Stimulated activated CD8-positive, alpha-beta memory T cell treated with anti-CD3 and anti-CD28 coated beads, Interleukin-4, amount 100 ng/mL, for 48 hours (primary cell): ENCODE measurements at places on chromosomes 5 and 9.

DNA sequence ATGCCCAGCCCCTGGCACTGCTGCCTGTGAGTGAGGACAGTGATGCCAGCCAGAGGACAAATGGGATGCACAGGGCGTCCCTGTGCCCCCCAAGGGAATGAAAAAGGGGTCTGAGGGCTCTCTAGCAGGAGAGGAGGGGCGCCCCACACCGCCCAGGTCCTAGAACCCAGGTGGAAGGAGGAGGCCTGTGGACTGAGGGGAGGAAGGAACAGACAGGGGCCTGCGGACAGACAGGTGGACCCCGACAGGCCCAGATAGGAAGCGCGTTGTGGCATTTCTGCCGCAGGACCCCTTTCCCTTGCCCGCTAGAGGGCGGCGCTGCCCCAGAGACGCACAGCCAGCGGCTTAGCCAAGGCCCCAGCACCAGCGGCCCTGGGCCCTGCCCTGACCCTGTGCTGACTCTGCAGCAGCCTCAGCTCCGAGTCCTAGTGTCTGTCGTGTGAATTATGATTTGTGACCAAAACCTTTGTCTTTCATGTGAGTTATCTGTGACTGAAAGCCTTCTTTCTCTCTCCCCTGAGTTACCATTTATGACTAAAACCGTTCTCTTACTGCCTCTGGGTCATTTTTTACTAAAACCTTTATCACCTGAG lies 30.7 kb downstream of the TRIP13 start:
- DNase-seq: peak; percentile 84

- no peak for DNase-seq
Measured at GRCh38 chr9:91958174-91958573, 8.1 kb upstream of the ROR2 start.

- DNase-seq: no peak
Measured at GRCh38 chr5:138748630-138749081, 4.6 kb upstream of the CTNNA1 start.

DNA sequence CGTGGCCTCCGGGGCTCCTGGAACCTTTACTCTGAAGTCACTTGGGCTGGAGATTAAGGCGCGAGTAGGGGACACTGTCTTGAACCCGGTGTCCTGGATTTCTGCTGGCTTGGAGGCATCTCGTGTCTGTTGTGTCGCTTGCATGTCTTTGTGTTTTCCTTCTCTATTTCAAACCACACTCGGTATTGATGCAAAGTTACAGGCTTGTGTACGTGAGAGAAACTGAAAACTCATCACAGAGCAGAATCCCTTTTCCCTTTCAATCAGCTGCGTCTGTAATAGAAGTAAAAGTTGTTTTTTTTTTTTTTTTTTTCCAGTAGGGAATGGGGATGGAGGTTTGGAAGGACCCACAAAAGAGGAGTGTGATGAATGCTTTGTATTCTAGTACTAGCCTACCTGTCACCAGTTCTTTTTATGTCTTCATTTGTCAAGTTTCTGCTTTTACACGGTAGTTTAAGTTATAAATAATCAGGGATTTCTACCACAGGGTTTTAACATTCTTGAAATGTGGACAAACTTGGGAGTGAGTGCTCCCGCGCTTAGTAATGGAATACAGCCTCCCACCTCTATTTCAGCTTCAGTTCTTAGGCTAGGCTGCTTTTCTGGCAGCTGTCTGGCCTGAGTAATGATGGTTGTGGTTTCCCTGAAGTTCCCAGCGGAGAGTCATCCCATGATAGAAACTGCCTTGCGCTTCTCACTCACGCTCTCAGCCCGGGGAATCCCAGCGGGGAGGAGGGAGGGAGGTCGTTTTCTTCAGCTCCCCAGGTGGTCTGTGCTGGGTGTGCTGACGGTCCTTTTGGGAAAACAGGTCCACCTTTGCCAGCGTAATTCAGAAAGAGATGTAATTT lies 763 bp downstream of the TJP2 start:
- peak; percentile 72 for DNase-seq

DNA sequence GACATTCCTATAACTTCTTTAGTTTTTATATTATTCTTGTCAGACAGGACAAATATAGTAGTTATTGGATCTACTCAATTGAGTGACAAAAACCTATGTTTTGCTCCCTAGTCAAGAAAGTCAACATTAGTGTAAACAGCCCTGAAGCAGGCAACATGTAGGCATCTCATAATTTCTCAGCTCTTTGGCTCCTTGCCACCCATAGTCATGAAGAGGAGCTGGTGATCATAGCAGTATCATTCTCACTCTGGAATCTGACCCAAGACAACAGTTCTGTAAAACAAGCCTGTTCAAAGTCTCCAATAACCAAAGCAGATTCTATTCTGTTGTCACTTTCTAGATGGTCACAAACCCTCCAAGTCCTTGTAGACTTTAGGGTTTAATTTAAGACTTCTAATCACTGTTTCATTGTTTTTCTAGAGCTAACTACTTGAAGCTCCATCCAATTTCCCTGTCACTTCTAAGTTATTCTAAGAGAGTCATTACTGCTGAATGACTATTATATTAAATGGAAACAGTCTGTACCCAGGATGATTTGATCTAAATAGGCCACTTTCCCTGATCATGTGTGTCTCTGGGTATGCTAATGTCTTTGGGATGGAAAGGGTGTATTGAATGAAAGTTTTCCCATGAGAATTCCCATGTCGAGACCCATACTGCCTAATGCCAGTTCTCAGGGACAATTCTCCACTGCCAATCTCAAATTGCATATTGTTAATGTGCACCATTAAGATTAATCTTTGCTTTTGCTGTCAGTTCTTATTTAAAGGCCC lies 533.3 kb downstream of the ACTL7B start:
- DNase-seq: no peak

DNA sequence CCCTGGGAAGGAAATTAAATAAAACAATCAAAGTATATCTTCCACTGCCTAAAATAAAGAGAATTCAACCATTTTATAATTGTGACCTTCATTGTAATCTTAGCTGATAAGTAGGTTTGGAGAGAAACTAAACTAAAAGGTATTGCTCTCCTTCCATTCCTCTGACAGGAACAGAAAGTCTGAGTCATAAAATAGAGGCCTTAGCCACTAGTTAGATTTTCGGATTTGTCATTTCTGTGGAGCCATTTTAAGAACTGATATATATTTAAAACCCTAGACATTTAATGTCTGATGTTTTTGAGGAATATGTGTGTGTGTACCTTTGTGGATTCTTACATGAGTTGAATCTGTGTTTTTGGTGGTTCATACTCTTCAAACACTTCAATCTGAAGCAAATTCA lies 11.8 kb upstream of the TMC1 start:
- no peak for DNase-seq

DNA sequence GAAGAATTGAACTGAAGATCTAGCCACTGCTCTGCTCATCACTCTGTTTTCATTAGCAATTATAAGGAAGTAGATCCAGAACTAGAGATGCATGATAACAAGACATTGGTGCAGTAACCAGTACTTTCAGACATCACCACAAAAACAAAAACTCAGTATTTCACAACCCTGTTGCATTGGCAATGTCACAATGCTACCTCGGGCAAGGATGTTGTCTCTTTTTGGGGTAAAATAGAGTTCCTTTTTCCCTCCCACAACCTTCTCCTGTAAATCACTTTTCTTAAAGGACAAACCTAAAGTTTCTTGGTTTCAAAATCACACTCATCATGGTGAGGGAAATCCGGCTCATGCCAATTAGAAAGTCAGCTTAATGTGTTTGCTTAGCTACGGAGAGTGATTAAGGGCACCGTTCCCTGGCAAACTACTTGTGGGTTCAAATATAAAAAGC lies 420.1 kb upstream of the MEF2C start:
- DNase-seq: no peak

DNA sequence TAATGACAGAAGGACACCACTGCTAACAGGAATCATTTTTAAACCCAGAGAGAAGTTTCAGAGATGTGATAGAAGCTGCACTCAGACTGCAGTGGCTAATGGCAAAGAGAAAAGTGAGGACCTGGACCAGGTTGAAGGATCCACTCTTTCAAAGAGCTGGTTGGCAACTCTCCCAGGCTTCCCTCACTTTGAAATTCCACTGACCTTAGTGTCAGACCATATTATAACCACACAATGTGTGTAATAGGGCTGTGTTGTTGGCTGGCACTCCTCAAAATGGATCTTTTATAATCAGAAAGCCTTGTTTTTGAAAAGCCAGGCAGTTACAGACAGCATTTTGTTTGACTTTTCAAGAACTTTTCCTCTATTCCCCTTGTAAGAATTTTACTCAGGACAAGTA lies 280.7 kb downstream of the PRELID2 start:
- DNase-seq: no peak

DNA sequence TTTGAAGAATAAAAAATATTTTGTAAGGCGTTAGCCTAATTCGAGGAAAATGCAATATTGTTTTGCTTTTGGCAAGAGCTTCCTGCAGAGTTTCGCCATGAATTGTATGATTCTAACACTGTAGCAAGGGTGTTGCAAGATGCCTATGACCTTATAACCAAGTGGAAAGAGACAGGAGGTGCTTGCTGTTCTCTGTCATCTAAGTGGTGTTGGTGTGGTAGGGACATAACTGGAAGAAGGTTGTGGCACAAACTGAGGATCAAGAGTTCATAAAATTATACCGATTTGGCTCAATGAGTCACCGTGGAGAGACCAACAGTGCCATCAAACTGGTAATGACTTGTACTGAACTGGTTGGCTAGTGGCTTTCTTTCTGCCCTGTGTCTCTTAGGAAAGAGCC lies 6.3 kb downstream of the STC2 start:
- no peak for DNase-seq

- DNase-seq: no peak
Measured at GRCh38 chr9:91736898-91737601, 213.0 kb downstream of the ROR2 start.

DNA sequence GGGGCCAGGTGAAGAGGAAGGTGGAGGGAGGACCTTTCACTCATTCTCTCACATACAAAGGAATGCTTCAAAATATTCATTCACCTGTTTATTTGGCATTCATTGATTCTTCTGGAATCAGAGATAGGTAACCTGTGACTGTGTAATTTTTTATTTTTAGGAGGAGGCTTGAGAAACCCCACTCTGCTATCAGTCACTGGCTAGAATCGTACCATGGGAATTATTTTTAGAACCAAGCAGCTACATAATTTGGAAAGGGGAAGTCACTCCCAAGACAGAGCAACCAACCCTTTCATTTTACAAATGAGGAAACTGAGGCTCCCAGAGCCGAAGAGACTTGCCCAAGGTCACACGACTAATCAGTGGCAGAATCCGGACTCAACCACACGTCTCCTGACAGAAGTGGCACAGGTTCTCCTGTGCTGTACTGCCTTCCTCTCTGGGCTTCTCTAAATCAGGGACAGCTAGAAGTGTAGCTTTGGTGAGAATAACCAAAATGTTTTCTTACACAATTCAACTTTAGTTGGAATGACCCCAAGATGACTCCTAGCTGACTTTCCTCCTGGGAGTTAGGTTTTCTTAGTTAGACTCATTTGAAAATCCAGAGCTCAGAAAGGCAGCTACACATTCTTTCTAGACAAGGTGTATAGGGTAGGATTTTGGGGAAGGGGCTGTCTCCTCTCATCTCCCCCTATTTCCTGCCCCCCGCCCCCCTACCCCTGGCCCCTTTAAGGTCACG lies 264.3 kb upstream of the PANK3 start:
- DNase-seq: no peak

- no peak for DNase-seq
Measured at GRCh38 chr5:38013107-38013506, 173.3 kb upstream of the GDNF start.

DNA sequence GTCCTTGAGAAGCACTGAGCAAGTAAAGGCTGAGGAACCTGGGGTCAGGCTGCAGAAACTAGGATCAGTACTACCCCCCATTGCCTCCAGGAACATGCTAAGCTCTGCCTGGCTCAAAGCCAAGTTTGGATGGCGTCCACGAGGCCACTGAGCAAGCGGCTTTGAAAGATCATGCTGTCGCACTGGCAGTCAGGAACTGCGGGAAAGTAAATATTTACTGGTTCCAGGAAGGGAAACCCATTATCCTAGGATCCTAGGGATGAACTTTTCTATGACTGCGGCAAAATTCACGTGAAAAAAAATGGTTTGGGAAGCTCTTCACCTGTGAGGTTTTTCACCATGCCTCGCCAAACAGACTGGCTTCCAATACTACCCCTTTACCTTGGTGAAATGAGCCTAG lies 75.3 kb upstream of the PJA2 start:
- no peak for DNase-seq

GRCh38 chr5:151264113-151264512 lies 11.1 kb downstream of the GM2A start:
- peak; percentile 51 for DNase-seq

GRCh38 chr5:21649969-21650368 lies 1203.2 kb downstream of the CDH12 start:
- DNase-seq: no peak

DNA sequence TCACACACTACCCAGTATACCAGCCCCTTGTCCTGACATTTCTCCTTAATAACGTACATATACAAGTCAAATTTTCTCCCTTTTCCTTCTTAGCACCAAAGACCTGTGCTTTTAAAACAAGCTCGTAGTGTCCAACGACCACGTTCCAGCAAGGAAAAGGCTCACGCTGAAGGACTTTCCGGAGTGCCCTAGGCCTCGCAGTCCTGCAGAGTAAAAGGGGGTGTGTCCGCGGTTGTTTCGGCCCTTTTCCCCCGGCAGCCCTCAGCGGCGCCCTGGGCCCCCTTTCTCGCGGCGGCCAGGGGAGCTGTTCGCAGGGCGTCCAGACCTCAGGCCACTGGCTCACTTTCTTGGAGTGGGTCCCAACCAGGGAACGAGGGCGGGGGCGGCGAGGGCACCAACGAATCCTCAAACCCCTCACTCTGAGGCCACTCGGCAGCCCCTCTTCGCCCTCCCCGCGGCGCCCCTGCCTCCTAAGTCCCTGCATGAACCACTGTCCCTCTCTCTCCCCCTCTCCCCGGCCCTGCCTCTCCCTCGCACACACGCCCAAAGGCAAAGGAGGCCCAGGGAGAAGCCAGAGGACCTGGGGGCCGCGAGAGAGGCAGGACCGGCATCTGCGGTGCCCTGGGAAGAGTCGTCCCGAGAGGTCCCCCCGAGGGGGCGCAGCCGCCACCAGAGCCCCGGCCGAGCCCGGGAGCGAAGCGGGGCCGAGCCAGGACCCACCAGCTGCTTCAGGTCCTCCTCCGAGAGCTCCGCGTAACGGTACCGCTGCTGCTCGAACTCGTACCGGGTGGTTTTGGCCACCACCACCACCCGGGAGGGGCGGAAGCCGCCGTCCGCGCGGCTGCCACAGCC lies 720 bp downstream of the NADK2 start:
- DNase-seq: peak; percentile 63
